Caco-2 (cell line): ENCODE measurements at places on chromosomes 11 and 22.

DNA sequence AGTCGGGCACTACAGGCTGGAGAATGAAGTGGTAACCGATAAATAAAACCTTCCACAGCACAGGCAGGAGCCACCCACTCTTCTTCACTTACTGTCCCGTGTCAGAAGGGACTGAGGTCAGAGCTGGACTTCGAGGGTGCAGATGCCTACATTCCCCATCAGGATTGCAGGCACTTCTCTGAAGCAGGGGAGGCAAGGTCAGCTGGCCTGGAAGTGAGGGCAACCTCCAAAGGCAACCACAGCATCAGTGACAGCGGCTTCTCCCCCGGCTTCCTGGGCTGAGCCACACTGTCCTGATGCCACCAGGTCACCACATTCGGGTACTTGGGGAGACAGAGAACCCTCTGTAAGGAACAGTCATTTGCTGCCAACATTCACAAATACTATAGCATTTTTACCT, 22.7 kb downstream of the TCIRG1 start:
- DNase-seq: no peak

- DNase-seq: no peak
These were observed 125.5 kb upstream of the PARVA start for GRCh38 chr11:12251666-12252560.

- DNase-seq: no peak
These were observed 35.9 kb downstream of the ACO2 start for GRCh38 chr22:41504816-41505215.

GRCh38 chr11:8149726-8150125, 19.1 kb downstream of the RIC3 start:
- no peak for DNase-seq

GRCh38 chr11:125111343-125112207, at the start of gene TMEM218:
TSS of gene TMEM218 (minus strand) at chr11:125111626. CDS start at chr11:125102241, 9,385 bp downstream.
- peak; percentile 100 for DNase-seq

DNA sequence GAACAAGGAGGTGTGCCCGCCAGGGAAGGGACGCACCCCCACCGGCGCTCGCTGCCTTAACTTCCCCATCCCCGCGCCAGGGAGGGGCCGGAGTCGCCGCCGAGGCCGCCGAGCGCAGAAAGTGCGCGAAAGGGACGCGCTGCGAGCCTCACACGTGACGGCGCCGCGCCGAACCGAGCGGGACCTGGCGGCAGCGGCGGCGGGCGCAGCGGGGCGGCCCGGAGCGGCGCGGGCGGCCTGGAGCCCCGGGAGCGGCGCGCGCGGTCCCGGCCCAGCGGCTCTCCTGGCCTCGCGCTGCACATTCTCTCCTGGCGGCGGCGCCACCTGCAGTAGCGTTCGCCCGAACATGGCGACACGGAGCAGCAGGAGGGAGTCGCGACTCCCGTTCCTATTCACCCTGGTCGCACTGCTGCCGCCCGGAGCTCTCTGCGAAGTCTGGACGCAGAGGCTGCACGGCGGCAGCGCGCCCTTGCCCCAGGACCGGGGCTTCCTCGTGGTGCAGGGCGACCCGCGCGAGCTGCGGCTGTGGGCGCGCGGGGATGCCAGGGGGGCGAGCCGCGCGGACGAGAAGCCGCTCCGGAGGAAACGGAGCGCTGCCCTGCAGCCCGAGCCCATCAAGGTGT, at the start of gene SORL1:
Gene SORL1, plus strand, starts transcription at position 329 of the 623 bp plus-strand sequence. Its CDS starts 18 bp downstream, at position 347.
- peak; percentile 94 for DNase-seq

- no peak for DNase-seq
These were observed 2.4 kb downstream of the KAT5 start for GRCh38 chr11:65714433-65714832.

GRCh38 chr22:29311464-29312217, 3.9 kb downstream of the RASL10A start:
- DNase-seq: peak; percentile 34
